Activated naive CD8-positive, alpha-beta T cell treated with anti-CD3 and anti-CD28 coated beads, Interleukin-2, amount 50 U/mL, for 24 hours (primary cell): ENCODE measurements at places on chromosomes 3 and 15.

DNA sequence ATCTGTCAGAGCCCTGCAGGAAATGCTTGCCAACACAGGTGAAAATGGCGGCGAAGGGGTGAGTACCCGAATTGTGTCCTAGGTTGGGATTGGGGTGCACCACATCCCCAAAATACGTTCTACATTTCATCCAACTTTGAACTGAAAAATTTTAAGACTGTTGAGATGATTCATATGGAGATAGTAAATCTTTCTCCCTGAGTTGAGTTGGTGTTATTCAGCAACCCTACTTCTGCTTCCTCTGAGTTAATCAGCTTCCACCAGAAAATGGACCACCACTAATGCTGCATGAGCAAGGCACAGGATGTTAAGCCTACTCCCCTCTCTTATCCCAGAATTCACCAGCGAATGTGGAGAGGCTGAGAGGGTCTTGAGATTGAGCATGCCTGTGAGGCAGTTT is 192.9 kb downstream of the RYR3 start:
- H3K36me3 ChIP-seq, result no peaks in the 10 kb centered on the region
- H3K27me3 ChIP-seq, result peaks cover 16% of the 10 kb centered on the region
- H3K4me1 ChIP-seq, result no peaks in the 10 kb centered on the region
- H3K27ac ChIP-seq, result no peak overlapping the region

DNA sequence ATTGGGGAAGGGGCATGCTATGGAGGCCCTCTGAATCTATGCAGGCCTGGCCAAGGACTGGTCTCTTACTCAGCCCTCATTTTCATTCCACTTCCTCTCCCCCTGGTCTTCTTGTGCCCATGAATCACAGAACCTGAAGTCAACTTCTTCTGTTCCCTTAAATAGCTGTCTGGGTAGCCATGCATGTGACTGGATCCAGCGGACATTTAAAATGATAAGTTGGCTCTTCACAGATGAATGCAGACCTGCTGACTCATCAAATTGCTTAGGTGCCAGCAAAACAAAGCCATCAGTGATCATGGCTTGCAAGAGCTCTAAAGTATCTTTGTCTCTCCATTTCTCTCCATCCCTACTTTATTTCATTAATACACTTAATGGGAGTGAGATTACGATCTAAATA is 90.1 kb upstream of the CADPS start:
- DNase-seq, result no peak
- no peak overlapping the region for H3K27ac ChIP-seq
- no peak overlapping the region for H3K4me3 ChIP-seq
- H3K36me3 ChIP-seq, result no peaks in the 10 kb centered on the region
- no peaks in the 10 kb centered on the region for H3K4me1 ChIP-seq

DNA sequence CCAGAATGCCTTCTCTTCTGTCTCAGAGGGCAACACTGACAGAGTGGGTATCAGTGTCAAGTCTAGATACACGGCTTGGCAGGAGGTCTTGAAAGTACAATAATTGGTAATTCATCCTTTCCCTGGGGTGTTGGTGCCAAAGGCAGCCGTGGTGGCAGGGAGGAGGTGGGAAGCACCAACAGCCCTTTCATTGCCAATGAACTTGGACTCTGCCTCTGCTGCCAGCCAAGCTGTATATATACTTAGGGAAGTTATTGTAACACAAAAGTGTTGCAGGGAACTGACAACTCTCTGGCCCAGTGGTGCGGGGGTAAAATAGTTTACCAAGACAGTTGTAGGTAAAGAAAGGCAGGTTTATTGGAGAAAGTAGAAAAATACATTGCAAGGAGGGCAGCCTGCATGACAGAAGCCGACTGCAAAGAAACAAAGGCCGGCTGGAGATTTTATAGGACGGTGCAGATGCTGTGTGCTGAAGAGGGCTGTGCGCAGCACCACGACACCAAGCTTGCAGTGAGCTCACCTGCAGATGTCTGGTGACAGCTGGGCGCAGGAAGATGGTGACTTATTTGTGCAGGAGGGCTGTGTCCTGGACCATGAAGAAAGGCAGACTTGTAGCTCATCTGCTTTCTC is 4.0 kb upstream of the FAM3D start:
- DNase-seq, result no peak
- H3K27ac ChIP-seq, result no peak overlapping the region
- H3K27me3 ChIP-seq, result peaks cover under 1% of the 10 kb centered on the region
- no peaks in the 10 kb centered on the region for H3K4me1 ChIP-seq

GRCh38 chr3:39130026-39130425 is 22.5 kb downstream of the TTC21A start:
- H3K27ac ChIP-seq, result no peak overlapping the region
- H3K27me3 ChIP-seq, result no peaks in the 10 kb centered on the region
- H3K4me3 ChIP-seq, result no peak overlapping the region
- H3K4me1 ChIP-seq, result peaks cover 21% of the 10 kb centered on the region
- no peak for DNase-seq

GRCh38 chr3:196273655-196274054 is 13.9 kb downstream of the PCYT1A start:
- no peak overlapping the region for H3K4me3 ChIP-seq
- peaks cover 64% of the 10 kb centered on the region for H3K4me1 ChIP-seq
- peak overlapping the region; percentile 94 for H3K27ac ChIP-seq
- H3K27me3 ChIP-seq, result no peaks in the 10 kb centered on the region
- H3K36me3 ChIP-seq, result peaks cover 26% of the 10 kb centered on the region

DNA sequence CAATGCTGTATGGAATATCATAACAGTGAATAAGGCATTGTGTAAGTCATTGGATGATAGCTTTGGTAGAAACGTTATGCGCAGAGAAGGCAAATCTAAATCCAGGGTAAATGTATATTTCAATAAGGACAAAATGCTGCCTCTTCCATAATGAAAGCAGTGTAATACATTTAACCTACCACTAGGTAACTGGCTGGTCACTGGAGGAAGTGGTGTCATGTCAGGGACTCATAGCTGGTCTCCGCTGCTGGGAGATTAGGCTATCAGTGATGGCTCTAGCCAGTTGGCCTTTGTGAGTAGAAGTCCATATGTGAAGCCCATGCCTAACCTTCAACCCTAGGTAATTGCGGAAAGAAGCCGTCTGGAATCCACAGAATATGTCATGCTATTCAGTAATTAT is 140.9 kb downstream of the NLGN1 start:
- no peaks in the 10 kb centered on the region for H3K36me3 ChIP-seq
- no peaks in the 10 kb centered on the region for H3K27me3 ChIP-seq
- no peak overlapping the region for H3K27ac ChIP-seq
- H3K4me3 ChIP-seq, result no peak overlapping the region
- H3K4me1 ChIP-seq, result no peaks in the 10 kb centered on the region
- DNase-seq, result no peak

- H3K4me1 ChIP-seq, result peaks cover 24% of the 10 kb centered on the region
- peaks cover 7% of the 10 kb centered on the region for H3K36me3 ChIP-seq
- peaks cover 28% of the 10 kb centered on the region for H3K27me3 ChIP-seq
- peak within 1 kb of the TSS; percentile 58 for H3K4me3 ChIP-seq
- no peak within 1 kb of the TSS for H3K27ac ChIP-seq
- no peak for DNase-seq
Observed at GRCh38 chr15:41513506-41514227, at the start of gene LTK. Gene LTK, minus strand, starts transcription at chr15:41513827. Its CDS starts 118 bp downstream, at chr15:41513709.

GRCh38 chr3:71206305-71207165 is 377.0 kb downstream of the FOXP1 start:
- peaks cover 7% of the 10 kb centered on the region for H3K36me3 ChIP-seq
- DNase-seq, result no peak
- H3K4me3 ChIP-seq, result no peak overlapping the region

DNA sequence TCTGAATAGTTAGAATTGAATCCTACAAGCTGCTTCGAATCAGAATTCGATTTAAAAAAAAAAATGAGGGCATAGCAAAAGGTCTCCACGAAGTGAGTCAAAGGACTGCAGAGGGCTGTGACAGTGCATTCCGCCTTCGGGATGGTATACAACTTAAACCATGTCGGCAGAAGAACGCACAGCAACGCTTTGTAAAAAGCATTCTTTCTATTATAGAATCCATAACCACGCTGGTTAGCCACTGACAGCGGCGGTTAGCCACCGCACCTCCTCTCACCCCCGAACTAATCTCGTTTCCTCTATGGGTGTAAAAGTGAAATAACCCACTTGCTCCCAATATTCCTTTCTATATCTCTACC is 664 bp upstream of the PIK3CA start:
- H3K27me3 ChIP-seq, result peaks cover 4% of the 10 kb centered on the region
- DNase-seq, result peak; percentile 71
- H3K4me1 ChIP-seq, result peaks cover 33% of the 10 kb centered on the region
- H3K4me3 ChIP-seq, result no peak overlapping the region
- H3K27ac ChIP-seq, result no peak overlapping the region

GRCh38 chr3:83890039-83890762 is 1068.6 kb upstream of the CADM2 start:
- DNase-seq, result no peak
- no peak overlapping the region for H3K27ac ChIP-seq
- H3K36me3 ChIP-seq, result no peaks in the 10 kb centered on the region
- no peak overlapping the region for H3K4me3 ChIP-seq

- H3K27me3 ChIP-seq, result peaks cover 1% of the 10 kb centered on the region
- no peak for DNase-seq
- H3K27ac ChIP-seq, result no peak overlapping the region
- H3K4me3 ChIP-seq, result no peak overlapping the region
- H3K36me3 ChIP-seq, result no peaks in the 10 kb centered on the region
Observed at GRCh38 chr3:127857333-127857732, 35.0 kb upstream of the MGLL start.

GRCh38 chr15:49421991-49422390 is 1.1 kb upstream of the FGF7 start:
- H3K4me3 ChIP-seq, result no peak overlapping the region
- H3K4me1 ChIP-seq, result peaks cover 4% of the 10 kb centered on the region
- H3K27me3 ChIP-seq, result no peaks in the 10 kb centered on the region
- DNase-seq, result peak; percentile 3
- peak overlapping the region; percentile 49 for H3K27ac ChIP-seq

DNA sequence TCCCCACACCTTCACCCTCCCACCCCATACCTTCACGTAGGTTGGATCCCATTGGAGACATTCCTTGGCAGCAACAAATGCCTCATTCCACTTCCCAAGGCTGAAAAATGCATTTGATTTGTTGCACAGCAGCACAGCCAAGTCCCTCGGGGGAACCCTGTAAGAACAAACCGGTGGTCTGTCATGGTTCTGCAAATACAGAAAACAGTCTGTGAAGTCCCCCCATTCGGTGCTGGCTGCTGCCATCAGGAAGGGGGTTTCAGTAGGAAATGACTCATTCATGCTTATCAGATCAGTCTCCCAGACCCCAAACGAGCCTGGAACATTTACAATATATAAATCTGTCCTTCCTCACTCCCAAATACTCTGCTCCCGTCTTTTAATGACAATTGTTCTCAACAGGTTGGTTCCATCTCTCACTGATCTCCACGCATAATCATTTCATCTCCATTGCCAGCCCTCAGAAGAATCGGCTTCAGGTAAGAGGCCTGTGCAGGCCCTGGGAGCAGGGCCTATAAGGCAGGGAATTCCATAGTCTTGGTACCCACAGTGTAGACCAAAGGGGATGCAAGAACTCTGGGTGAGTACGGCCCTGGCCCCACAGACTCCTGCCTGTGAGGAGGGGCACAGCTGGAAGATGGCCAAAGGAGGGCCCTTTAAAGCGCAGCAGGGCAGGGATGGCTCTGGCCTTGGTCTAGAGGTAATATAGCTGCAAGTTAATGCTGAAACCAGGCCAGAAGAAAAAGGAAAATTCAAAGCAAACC is 41.6 kb downstream of the TRANK1 start:
- no peaks in the 10 kb centered on the region for H3K27me3 ChIP-seq
- H3K4me3 ChIP-seq, result peak overlapping the region; percentile 32
- H3K27ac ChIP-seq, result peak overlapping the region; percentile 63
- DNase-seq, result no peak

GRCh38 chr3:139689122-139689521 is 11.3 kb upstream of the NMNAT3 start:
- peaks cover 6% of the 10 kb centered on the region for H3K27me3 ChIP-seq
- no peak for DNase-seq
- H3K4me1 ChIP-seq, result no peaks in the 10 kb centered on the region
- H3K4me3 ChIP-seq, result no peak overlapping the region

DNA sequence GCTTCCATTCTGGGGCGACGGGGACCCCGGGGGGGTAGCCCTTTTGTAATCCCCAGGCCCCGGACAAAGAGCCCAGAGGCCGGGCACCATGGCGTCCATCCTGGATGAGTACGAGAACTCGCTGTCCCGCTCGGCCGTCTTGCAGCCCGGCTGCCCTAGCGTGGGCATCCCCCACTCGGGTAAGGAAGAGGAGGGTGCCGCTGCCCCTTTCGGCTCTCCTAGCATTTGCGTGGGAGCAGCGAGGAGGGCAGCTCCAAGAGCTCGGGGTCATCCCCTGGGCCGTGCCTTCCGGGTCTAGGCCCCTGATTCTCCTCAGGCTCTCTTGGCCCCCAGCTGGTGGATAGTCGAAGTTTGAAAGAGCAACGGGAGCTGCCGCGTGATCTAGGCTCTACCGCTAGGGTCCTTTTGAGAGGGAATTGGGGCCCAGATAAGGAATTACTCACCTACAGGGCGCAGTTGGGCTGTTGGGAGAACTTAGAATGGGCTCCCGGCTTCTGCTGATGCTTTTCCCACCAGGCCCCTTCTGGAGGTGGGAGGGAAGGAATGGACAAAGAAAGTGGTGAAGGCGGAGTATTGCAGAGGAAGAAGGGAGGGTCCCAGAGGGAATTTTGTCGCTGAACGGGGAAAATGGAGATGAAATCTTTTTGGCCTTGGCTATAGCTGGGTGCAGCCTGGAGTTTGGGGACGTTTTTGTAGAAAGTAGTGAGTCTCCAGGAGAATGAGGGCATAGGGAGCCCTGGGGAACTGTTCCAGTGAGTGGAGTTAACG is 615 bp downstream of the VPS18 start:
- H3K27ac ChIP-seq, result peak overlapping the region; percentile 93
- peak overlapping the region; percentile 97 for H3K4me3 ChIP-seq
- DNase-seq, result peak; percentile 63
- H3K27me3 ChIP-seq, result no peaks in the 10 kb centered on the region
- H3K4me1 ChIP-seq, result peaks cover 32% of the 10 kb centered on the region

DNA sequence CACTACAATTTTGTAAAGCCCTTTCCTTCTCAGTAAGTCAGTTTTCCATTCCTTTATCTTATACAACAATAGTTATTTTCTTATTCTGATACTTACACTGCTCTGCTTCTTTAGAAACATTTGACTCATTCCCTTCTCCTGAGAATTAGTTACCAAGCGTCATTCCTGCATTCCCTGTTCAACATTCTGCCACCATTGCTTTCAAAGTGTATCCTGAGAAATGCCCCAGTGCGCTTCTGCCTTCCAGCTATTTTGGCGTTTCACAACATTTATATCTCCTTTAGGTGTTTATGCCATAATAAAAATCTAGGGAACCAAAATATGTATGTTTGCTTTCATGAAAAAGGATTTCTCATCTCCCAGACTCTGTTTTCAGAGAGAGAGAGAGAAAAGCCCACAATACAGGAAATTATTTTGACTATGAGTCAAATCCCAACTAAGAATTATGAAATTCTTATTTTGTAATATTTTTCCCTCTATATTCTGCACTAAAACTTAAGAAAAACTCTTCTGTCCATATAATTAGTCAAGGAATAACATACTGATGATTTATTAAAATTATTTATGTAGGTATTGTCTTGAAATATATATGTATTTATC is 118.2 kb upstream of the RAP2B start:
- H3K27ac ChIP-seq, result no peak overlapping the region
- no peak overlapping the region for H3K4me3 ChIP-seq
- H3K27me3 ChIP-seq, result peaks cover 2% of the 10 kb centered on the region
- DNase-seq, result no peak
